ENCODE measurements at places on chromosomes 12 and 14.

DNA sequence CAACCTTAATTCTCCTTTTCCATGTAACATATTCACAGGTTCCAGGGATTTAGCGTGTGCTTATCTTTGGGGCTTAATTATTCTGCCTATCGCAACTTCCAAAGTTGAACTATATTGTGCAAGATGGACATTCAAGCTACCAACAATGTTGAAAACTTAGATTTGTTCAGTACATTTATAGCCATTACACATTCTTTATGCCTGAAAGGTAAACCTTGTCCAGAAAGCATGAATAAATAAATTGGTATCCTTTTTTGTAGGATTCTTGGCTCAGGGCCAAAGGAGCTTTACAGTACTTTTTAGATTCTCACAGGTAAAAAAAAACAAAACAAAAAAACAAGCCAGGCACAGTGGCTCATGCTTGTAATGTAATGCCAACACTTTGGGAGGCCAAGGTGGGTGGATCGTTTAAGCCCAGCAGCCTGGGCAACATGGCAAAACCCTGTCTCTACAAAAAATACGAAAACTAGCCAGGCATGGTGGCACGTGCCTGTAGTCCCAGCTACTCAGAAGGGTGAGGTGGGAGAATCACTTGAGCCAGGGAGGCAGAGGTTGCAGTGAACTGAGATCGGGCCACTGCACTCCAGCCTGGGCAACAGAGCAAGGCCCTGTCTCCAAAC, 3.3 kb downstream of the C12orf56 start:
- DNase-seq = no peak

DNA sequence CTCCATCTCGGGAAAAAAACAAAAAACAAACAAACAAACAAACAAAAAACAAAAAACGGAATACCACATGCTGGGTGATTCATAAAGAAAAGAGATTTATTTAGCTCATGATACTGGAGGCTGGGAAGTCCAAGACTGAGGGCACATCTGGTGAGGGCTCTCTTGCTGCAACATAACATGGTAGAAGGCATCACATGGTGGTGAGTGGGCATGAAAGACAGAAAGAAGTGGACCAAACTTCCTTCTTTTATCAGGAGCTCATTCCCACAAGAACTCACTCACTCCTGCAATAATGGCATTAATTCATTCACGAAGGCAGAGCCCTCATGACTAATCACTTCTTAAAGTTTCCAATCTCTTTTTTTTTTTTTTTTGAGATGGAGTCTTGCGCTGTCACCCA, 8.0 kb upstream of the LGMN start:
- DNase-seq = no peak

DNA sequence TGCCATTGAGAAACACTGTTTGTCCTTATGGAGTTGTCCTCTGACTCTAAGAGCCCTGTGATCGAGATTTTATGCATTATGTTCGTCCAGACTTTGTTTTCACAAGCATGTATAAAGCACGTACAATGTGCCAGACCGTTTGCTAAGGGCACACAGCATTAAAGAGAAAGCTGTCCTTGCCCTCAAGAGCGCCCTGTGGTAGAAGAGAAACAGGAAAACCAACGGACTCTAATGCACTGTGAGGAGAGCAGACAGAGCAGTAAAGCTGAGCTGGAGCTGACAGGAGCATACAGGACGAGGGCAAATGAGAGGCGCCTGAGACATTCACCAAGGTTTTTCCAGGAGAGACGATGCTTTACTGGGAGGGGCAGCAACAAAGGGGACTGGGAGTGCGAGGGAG, 66.2 kb upstream of the OVCH1 start:
- DNase-seq = no peak

DNA sequence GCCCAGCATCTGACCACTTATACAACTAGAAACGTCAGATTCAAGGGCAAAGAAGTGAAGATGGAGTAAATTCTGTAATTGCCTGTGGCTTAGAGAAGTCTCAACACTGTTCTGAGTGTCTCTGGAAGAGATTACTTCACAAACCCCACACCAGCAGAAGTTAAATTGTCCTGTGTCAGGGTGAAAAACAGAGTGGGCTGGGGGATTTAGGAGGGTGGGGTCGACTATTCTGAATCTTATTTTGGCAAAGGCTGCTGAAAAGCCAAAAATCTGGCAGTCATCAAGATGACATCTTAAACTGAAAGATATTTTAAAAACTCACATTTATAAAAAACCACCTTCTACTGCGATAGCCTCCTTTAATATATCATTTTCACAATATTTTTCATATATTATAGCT, 180.8 kb downstream of the KLHL28 start:
- no peak for DNase-seq

GRCh38 chr14:51547260-51547659, 104.5 kb upstream of the FRMD6 start:
- DNase-seq = no peak

DNA sequence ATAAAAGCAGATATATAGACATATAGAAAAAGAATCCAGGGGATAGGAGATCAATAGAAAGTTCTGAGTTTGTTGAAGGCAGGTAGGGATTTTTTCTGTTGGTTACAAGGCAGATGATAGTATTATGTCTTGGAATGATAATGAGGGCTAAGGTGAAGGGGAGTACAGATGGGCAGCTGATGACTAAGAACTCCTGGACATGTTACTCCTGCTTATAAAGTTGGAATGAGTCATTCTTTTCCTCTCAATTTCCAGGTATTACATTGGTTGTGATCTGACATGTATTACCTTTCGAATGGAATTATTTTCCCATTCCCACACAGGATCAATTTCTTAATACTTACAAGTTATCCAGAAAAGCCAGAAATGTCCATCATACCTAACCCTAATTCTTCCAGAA, 545.2 kb upstream of the MGAT4C start:
- no peak for DNase-seq

DNA sequence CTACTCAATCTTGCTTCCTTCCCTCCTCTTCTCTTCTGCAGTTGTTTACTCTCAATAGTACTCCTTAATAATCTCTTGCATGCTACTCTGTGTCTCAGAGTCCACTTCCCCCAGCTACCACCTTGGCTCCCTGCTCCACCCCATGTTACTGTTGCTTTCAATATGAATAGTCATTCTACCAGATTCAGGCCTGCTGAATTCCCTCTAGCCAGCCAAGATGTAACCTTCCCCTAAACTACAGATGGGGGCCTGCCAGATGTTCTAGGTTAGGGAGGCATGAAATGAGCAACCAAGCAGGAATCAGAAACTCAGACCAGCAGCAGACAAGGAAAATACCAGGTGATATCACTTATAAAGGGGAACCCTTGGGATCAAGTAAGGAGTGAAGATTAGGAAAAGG, 392.1 kb upstream of the DDHD1 start:
- DNase-seq = no peak

GRCh38 chr14:55973911-55974630, 144.1 kb upstream of the PELI2 start:
- DNase-seq = no peak

DNA sequence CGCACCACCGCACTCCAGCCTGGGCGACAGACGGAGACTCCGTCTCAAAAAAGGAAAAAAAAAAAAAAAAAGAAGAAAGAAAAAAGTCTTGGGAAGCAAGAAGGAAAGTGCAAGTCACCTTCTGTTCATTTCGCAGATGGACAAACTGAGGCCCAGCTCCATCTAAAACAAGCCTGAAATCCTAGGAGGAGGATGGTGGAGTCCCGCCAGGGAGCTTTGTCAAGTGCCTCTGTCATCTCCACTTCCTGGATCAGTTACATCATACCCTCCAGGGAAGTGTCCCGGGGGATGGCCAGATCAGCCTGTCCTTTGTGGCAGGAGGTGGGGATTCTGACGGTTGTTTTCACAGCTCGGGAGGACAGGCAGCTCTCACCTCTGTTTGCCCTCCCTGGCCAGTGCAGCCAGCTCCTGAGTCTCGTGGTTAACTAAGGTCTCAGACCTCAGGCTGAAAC, 8.7 kb upstream of the SDSL start:
- DNase-seq = no peak

DNA sequence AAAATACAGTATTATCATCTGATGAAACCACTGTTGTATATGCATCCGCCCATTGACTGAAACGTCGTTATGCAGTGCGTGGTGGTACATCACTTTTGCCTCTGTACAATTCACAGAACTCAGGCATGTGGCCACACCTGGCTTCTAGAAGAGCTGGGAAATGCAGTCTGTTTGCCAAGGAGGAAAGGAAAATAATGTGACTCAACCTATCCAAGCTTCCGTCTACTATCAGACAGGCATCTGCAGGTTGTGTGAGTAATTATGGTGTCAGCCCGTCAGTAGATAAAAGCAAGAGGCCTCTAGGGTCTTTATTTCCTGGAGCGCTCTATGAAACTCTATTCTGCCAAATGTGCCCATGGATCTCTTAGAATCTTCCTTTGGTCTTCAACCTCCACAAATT, 111.6 kb downstream of the BBS10 start:
- no peak for DNase-seq

- peak; percentile 52 for DNase-seq
Observed at GRCh38 chr12:68374307-68374982, 42.3 kb upstream of the MDM1 start.

DNA sequence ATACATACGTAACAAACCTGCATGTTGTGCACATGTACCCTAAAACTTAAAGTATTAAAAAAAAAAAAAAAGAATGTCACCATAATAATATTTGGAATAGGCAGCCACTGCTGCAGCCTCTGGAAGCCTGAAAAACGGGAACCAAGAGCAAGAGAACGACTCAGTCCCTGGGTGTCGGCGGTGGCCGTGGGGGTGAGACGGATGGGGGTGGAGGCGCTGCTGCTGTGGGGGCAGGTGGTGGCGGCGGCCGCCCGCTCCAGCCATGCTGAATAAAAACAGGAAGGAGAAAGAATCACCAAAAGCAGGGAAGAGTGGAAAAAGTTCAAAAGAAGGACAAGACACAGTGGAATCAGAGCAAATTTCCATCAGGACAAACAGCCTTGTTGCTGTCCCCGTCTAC, 46.9 kb downstream of the ZFYVE21 start:
- DNase-seq = no peak

- DNase-seq = no peak
Observed at GRCh38 chr12:23534196-23534595, 415.3 kb downstream of the SOX5 start.

DNA sequence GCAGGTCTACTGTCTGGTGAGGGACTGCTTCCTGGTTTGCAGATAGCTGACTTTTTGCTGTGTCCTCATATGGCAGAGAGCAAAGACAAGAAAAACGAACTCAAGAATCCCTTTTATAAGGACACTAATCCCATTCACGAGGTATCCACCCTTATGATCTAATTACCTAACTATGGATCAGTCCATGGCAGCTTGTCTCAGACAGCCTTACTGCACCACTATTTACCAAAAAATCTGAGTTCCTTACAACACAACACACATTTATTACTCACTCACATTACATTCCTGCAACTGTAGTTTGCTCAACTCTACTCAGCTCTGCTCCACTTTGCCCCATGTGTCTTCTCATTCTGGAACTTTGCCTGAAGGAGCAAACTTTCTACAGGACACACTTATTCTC, 10.1 kb upstream of the SLC6A15 start:
- DNase-seq = no peak

DNA sequence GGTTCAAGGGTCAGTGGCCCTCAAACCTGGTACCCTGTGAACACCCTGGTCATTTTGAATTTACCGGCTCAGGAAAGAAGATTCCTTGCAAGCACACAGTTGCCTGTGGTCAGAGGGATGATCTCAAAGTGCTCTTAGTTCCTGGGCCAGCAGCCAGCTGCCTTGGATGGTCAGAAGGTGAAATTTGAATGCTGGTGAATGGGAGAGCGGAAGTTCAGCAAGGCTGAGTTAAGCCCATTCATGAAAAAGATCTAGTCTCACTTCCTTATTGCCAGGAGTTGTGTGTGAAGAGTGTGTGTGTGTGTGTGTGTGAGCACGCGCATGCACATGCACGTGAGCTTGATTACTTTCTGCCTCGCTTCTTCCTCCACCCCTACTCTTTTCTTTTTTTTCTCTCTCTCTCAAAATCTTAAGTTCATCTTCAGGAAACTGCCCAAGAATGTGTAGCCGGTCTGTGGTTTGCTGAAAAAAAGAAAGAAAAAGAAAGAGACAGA, 155.5 kb upstream of the CCND2 start:
- no peak for DNase-seq

DNA sequence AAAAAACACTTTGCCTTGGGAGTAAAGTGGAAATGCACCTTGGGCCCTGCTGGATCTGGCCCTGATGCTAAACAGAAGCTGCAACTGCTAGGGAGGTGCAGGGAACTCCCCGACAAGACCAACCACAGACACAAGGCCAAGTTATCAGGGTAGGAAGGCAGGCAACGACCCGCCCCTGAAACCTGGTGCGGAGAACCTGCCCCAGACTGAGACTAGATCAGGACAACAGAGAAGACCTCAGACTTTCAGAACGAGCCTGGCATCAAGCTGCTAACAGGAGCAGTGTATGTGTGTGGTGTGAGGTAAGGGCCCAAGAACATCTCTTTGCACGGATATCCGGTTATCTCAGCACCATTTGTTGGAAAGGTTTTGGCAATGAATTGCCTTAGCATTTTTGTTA, 233.7 kb upstream of the RTL1 start:
- no peak for DNase-seq

GRCh38 chr12:58882826-58883225, 37.5 kb downstream of the LRIG3 start:
- no peak for DNase-seq

DNA sequence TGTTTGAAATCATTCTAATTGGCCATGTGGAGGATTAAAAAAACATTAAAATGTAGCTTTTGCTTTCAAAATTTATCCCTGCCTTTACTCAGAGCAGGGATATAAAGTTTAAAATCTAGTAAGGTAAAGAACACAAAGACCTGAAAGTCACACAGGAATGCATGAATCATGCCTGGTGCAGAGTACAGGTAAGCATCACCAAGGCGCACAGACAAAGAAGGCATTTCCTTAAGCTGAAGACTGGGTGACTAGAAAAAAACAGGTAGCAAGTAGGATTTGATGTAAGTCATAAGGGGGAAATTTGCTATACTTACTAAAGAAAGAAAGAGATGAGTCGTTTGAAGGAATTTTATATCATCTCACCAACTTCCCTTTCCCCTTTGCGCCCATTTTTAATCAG, 405.6 kb downstream of the GXYLT1 start:
- no peak for DNase-seq

- DNase-seq = no peak
Observed at GRCh38 chr12:45331552-45331951, 115.7 kb downstream of the ANO6 start.

DNA sequence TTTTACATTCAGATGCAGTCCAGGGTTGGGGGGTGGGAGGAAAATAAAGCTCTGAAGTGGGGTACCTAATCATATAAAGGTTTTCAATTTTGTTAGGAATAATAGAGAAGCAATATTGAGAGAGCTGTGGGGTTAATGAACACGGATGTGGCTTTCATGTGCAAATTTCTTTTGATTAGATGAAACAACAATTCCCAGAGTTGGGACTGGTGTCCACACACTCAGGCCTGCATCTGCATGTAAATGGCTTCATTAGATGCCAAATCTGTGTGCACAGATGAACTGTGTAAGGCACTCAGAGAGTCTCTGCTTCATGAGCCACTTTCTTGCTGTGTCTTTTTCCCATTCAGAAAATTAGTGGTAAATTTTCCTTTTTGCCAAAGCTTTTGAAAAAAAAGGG, 377.1 kb upstream of the NOVA1 start:
- DNase-seq = no peak

Measured in activated CD4-positive, alpha-beta T cell treated with anti-CD3 and anti-CD28 coated beads for 4 hours (primary cell).